ENCODE measurements at places on chromosomes 7 and 10.

GRCh38 chr7:11804621-11805020 lies 27.4 kb downstream of the THSD7A start:
- no peak for DNase-seq

- DNase-seq, result no peak
Measured at GRCh38 chr7:79615871-79616640, 162.6 kb upstream of the MAGI2 start.

- no peak for DNase-seq
Measured at GRCh38 chr7:146606628-146607027, 490.0 kb downstream of the CNTNAP2 start.

DNA sequence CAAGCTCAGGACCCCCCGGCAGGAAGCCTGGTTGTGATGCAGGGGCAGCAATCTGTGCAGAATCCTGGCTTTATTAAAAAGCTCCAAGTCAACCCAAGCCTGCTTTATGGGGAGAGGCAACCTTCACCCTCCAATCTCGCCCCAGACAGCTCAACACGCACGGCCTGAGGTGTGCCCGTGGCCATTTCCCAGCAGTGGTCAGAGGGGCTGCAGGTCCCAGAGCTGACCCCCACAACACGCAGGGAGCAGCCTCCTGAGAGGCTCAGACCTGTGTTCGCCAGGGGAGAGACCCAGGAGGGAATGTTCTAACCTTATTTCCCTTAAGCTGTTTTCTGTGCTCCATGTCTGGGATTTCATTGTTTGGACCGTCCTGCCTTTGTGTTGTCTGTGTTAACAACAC lies 108.2 kb downstream of the CTBP2 start:
- DNase-seq, result no peak

- no peak for DNase-seq
Measured at GRCh38 chr10:35870665-35871310, 228.7 kb upstream of the FZD8 start.

- no peak for DNase-seq
Measured at GRCh38 chr7:27367933-27368549, 125.4 kb downstream of the EVX1 start.

GRCh38 chr7:37786741-37787569 lies 61.4 kb upstream of the NME8 start:
- no peak for DNase-seq

GRCh38 chr10:22570234-22570633 lies 144.1 kb downstream of the PIP4K2A start:
- no peak for DNase-seq

DNA sequence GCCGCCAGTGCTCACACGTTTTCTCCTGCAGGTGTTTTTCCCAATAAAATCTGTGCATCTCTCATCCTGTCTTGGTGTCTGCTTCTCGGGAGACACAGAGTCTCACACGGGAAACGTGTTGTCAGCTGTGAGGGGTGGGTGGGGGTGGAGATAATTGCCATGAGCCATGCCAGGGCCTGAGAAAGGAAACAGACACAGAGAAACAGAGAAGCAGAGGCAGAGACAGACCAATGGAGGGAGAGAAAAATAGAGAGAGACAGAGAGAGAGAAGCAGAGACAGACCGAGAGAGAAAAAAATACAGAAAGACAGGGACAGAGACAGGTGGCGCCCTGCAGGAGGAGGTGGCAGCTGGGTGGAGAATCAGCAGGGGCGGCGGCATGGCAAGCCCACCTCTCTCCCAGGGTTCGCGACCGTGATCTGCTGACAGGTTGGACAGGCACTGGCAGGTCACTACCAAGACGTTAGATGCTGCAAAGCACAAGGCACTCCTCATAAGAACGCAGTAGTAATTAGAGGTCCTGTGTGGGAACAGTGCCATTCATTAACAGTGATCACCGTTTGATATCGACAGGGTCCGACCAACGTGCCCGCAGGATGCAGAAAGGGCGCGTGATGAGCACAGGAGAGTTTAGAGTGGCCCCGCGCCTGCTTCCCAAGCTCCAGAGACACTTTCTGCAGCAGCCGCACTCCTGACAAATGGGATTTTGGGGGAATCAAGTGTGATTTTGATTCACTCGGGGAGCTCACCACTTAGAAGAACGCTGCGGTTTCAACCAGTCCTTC lies 70.5 kb upstream of the INSIG1 start:
- no peak for DNase-seq

- no peak for DNase-seq
Measured at GRCh38 chr7:67990716-67991115, 994.1 kb downstream of the TYW1 start.

GRCh38 chr10:51716981-51717380 lies 17.6 kb upstream of the CSTF2T start:
- DNase-seq, result no peak

GRCh38 chr7:151057506-151057988 lies at the start of gene CDK5:
Gene CDK5, minus strand, starts transcription at chr7:151057897. Its CDS starts 49 bp downstream, at chr7:151057848.
- DNase-seq, result no peak

- no peak for DNase-seq
Measured at GRCh38 chr7:110600956-110601355, 490.0 kb upstream of the LRRN3 start.

- no peak for DNase-seq
Measured at GRCh38 chr7:155298288-155298833, 683 bp downstream of the INSIG1 start.

- DNase-seq, result no peak
Measured at GRCh38 chr7:41912851-41913567, 210.1 kb upstream of the INHBA start.

DNA sequence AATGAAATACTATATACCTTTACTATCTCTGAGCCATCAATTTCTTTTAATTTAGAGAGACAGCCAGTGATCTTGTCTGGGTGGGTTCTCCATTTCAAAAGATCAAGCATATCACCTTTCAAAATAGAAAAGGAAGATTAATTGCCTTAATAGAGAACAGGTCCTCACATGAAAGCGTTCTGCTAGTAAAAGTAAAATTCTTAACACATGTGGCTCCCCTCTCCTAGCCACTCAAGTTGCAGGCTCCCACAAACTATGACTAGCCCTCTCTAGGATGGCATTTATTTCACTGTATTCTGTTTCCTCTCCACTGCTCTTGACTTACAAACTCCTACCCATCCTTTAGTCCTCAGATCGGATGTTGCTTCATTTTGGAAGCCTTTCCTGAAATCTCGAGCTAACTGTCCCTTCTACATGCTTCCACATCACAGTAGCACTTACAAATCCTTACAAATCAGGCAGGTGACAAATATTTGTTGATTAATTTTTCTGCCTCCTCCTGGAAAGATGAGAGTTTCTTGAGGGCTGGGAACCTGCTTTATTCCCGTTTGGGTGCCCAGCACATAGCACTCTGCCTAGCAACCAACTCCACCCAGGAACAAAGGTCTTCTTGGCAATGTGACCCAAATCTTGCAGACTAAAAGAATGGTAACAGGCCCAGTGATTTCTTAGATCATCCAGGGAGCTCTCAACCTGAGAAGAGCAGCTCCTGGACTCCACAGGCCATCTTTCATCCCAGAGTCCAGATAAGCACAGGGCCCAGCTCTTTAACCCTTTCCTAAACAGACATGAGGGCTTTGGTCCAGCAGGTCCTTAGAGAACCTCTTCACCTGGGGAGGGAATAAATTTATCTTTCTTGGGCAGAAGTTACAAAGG lies 310.4 kb upstream of the IMMP2L start:
- no peak for DNase-seq

DNA sequence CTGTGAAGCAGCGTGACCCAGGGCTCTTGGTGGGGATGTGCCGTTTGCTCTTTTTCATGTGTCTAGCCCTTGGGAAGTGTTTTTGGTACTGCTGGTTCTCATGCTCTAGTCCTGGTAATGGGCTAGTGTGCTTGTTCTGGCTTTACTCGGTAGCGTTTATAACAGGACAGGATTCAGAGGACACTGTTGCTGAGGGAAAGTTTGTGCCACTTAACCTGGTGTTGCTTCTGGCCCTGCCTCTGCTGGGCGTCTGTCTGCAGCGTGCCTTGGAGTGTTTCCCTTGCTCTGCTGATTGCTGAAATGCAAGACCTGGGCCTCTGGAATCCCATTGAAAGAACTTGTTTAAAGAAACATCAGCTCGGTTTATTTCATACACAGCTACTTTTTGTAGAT lies 35.0 kb downstream of the INPP5A start:
- DNase-seq, result no peak

GRCh38 chr7:17773289-17773626 lies 167.0 kb downstream of the SNX13 start:
- DNase-seq, result no peak

DNA sequence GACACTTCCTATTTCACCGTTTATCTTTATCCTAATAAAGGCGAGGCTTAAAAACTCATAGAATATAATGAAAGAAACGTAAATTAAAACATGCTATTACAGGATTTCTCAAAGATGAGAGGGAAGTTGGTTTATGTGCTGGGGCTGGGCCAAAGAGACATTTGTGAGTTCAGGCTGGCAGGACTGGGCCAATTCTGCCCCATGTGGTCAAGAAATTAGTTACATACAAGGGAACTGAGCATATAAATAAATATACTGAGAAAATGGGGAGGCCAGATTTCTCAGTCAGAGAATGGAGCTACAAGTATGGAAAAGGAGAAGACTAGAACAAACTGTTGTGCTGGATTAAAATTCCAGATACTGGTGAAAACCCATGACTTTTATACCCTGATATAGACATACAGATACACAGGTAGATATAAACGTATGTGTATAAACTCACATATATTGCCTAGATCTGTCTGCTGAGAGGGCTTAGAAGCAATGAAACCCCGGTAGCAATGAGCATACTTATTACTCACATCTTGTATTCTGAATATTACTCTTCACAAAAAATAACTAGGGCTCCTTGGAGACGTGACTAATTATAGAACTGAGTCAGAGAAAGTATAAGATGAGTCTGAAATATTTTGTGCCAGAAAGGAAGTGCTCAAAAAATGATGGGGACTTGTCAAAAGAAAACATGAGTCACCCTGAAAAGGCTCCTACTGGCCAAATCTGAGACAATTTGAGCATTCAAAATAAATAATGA lies 155.7 kb upstream of the FGFR2 start:
- no peak for DNase-seq

- DNase-seq, result no peak
Measured at GRCh38 chr10:70476249-70477035, 2.1 kb upstream of the PALD1 start.

GRCh38 chr7:665736-666453 lies 60.6 kb upstream of the DNAAF5 start:
- no peak for DNase-seq

DNA sequence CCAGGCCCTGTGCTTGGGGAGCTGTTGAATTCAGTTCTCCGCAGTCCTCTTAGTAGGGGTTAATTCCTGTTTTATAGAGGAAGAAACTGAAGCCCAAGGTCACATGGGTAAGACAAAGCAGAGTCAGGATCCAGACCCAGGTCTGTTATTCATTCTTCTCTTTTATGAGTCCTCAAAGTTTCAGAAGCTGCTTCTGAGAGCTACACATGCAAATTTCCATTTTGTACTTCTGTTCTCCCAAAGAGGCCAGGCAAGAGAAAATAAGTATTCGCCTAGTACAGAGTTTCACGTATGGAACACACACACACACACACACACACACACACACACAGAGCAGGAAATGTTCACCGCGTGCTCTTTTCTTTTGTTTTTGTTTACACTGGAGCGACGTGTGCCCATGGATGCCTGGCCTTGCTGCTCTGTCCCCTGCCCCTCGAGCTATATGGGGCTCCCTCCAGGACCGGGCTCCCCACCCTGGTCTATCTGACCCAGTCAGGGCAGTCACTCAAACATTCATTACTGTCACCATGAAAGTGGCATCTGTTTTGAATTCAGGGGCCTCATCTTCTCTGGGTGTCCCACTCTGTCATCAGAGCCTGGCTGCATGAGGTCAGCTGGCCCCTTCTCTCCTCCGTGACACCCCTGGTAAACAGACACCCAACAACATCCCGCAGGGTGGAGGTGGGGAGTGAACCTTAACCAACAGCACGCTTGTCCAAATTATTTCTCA lies 84.4 kb downstream of the TNS3 start:
- no peak for DNase-seq

DNA sequence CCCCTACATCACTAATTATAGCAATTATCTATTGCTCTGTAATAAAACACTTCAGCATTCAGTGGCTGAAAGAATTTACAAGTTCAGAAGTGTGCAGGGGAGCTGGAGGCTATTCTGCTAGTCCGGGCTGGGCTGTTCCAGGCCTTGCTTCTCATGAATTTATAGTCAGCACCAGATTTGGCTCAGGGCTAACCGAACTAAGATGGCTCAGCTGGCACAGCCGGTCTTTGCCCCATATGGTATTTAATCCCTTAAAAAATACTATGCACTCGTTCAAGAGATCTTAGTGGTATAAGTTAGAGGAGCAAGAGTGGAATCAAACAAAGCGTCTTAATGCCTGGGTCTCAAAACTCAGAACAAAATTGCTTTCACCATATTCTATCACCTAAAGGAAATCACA lies 932.9 kb downstream of the XPNPEP1 start:
- DNase-seq, result no peak

DNA sequence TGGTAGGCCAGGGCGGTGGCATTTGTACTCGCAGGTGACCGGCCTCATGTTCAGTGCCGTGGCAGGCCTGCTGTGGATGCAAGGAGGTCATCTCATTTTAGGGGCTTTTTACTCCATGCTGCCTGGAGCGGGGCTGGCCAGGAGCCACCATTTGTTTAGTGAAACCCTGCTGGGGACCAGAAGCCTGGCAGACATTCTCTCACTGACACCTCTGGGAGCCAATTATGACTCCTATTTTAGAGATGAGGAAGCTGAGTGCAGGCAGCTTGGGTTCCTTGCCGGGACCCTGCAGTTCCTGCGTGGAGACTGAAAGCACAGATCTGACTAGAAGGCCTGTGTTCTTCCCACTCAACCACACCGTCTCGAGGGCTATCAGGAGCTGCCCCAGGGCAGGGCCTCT lies 186.6 kb downstream of the FANK1 start:
- DNase-seq, result no peak

DNA sequence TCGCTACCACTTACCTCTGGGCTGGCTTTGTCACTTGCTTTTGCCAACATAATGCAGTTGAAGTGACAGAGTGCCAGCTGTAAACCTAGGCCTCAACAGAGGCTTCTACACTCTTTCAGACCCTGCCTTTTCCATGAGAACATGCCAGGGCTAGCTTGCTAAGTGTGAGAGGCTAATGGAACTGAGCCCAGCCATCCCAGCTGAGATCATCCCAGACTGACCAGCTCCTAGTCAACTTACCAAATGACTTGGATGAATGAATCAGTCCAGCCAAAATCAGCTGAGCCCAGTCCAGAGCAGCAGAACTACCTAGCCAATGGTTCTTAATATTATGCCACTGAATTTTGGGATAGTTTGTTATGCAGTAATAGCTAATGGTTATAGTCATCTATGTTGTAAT lies 34.7 kb upstream of the MKLN1 start:
- DNase-seq, result no peak

- DNase-seq, result no peak
Measured at GRCh38 chr7:96931891-96932290, 73.5 kb upstream of the DLX6 start.

GRCh38 chr7:139482662-139483466 lies 609 bp downstream of the KLRG2 start:
- DNase-seq, result no peak

- DNase-seq, result no peak
Measured at GRCh38 chr10:42997151-42997848, 79.6 kb upstream of the RET start.
